ENCODE measurements at places on chromosomes 7 and 10.

- no peak for DNase-seq
Measured at GRCh38 chr10:12634621-12634931, 285.2 kb downstream of the CAMK1D start.

DNA sequence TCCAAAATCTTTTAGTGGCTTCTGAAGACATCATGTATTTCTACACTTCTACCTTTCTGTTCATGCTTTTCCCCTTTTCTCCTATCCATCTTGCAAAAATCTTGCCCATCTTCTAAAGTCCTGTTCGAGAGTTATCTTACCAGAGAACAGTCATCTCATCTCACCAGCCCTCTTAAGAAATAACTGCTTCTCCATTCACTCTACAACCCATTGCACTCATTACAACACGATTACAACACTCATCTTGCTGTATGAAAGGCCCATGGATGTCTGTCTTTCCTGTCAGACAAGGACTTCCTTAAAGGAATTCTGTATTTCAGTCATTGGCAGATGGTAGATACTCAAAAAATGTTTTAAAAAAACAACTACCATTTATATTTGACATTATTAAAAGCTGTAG, 30.8 kb downstream of the ZNF438 start:
- DNase-seq: no peak

DNA sequence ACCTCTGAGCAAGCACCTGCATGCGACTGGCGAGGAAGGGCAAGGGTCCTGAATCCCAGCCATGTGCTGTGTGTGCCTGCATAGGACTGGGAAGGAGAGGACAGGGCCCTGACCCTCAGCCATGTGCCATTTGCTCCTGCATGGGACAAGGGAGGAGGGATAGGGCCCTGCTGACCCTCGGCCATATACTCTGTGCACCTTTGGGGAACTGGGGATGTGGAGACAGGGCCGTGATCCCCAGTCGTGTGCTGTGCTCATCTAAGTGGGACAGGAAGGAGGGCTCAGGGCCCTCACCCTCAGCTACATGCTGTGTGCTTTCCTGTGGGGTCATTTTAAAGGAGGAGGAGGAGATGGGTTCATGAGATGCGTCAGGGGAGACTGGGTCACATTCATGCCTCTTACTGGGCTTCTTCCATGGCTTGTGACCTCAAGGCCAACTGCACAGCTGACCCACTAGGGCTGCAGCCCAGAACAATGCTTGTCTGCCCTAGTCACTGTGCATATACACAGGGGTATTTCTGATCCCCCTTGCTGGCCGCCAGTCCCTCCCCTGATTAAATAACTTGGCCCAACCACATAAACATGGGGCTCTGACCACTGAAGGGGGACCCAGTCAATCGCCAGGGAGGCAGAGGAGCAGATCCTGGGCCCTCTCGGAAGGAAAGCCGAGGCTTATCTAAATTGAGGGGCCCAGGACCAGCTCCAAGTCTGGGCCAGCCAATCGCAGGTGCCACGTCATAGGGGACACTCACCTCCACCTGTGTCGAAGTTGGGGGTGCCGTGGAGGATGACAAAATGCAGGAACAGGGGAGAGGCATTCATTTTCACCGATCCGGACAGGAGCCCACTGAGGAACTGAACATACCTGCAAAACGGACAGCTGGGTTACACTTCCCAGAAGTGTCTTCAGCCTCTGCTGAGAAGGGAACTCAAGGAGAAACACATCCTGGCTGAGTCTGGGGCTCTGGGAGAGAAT, 167.3 kb downstream of the TNS3 start:
- DNase-seq: no peak

GRCh38 chr7:33109758-33110238, 594 bp upstream of the RP9 start:
- no peak for DNase-seq

DNA sequence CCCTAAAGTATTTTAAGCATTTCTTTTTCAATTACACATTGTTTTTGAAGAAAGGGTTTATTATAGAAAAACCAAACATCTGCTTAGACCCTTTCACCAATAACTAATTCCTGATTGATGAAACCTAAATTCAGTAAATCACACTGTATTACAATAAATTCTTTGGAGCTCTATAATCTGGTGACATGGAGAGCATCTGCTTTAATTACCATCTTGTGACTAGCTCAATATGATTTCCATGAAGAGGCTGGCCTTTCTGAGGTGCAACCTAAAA, 9.7 kb downstream of the HYCC1 start:
- no peak for DNase-seq

GRCh38 chr7:5428478-5429252, 5.0 kb upstream of the TNRC18 start:
- DNase-seq: no peak

GRCh38 chr10:104734433-104734832, 93.3 kb downstream of the SORCS3 start:
- DNase-seq: no peak

DNA sequence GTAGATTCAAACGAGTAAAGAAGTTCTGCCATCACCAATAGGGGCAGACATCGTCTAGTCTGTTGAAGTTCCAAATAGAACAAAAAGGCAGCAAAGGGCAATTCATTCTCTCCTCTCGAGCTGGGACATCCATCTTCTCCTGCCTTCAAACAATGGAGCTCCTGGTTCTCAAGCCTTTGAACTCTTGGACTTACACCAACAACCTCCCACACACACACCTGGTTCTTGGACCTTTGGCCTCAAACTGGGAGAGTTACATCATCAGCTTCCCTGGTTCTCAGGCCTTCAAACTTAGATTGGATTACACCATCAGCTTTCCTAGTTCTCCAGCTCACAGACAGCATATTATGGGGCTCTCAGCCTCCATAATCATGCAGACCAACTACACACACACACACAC, 9.8 kb upstream of the GIMAP5 start:
- DNase-seq: no peak

- DNase-seq: no peak
Measured at GRCh38 chr7:88566162-88566729, 193.3 kb upstream of the ZNF804B start.

All from AG04449 (cell line).